ENCODE measurements at places on chromosomes 5 and 9.

DNA sequence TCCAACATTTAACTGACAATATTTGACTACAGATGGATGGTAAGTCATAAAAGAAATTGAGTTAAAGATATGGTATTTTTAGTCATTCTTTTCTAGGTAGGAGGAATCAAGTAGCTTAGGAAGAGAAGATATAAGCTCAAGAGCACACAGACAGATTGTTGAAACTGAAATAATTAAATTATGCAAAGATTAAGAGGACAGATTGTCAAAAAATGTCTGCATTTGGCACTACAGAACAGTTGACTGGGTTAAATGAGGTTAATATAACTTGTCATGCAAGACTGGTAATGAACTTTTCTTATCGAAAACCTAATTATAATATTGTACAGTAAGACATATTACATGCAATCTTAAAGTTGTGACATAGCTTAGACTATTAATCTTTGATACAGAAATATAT is 36.3 kb upstream of the TRPM3 start:
- DNase-seq: no peak

GRCh38 chr9:136748666-136749611 is 614 bp upstream of the LCN6 start:
- no peak for DNase-seq

- no peak for DNase-seq
Measured at GRCh38 chr9:14838701-14839100, 71.5 kb downstream of the FREM1 start.

DNA sequence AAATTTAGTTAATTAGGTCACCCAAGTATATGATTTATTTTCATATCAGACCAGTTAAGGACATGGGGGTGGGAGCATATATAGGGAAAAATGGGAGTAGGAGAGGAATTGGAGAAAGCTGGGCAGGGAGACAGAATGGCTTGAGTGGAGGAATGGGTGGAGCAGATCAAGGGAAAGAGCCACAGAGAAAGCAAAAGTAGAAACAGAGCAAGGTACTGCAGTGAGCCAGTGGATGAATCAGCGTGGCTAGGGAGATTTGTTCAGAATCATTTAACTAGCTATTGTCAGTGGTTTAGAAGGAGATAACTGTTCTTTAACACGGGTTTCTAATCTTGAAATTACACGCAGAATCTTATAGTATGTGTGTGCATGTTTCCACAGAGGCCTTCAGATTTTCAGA is 37.4 kb downstream of the SNX24 start:
- DNase-seq: no peak

- DNase-seq: no peak
Measured at GRCh38 chr9:96158147-96158546, 143.8 kb downstream of the HSD17B3 start.

DNA sequence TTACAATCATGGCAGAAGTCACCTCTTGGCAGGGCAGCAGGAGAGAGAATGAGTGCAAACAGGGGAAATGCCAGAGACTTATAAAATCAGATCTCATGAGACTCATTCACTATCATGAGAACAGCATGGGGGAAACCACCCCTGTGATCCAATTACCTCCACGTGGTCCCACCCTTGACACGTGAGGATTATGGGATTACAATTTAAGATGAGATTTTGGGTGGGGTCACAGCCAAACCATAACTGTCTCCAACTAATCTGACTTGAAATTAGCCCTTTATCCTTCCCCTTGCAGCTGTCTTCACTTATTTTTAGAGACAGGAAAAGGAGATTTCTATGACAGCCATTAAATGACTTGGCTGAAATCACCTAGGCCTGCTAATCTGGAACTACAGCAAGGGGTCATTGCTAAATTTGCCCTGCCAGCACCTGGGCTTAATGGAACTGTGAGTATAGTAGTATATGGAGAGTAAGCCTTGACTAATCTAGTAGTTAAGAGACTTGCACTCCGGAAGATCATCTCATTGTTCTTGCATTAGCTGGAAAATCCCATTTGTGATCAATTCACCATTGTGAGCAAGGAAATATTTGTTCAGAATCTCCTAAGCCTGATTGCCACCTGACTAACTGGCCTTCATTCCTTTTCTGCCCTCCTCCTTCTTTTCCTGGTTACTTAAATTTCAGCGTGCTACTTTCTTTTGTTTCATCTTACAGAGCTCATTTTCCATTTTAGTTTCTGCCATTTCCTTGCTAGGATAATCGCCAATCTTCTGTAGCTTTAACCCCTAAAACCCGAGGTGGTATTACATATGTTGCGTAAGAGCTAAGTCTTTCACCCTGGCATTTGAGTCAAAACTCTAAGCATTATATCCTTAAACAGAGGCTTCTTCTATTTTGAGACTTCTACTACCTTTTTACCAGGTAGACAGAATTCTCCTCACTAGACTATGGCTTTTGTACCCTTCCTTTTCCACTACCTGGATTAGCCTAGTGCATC is 65.3 kb upstream of the RUSC2 start:
- no peak for DNase-seq

- no peak for DNase-seq
Measured at GRCh38 chr5:143536364-143536763, 132.9 kb upstream of the NR3C1 start.

GRCh38 chr5:159094745-159095144 is 5.0 kb downstream of the EBF1 start:
- DNase-seq: no peak

GRCh38 chr9:71683598-71684235 is 84.6 kb downstream of the CEMIP2 start:
- DNase-seq: no peak

DNA sequence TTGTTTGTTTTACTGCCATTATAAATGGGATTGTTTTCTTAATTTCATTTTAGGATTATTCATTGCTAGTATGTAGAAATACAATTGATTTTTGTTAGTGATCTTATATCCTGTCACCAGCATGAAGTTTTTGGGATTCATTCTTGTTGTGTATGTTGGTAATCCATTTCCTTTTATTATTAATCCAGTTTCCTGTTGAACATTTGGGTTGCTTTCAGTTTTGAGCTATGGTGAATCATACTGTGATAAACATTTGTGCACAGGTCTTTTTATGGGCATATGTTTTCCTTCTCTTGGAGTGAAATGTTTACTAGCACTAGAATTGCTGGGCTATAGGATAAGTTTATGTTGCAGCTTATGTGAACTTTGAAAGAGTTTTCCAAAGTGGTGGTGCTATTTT is 69.6 kb downstream of the MAN2A1 start:
- DNase-seq: no peak

GRCh38 chr5:138831703-138832102 is 43.4 kb downstream of the LRRTM2 start:
- DNase-seq: no peak

DNA sequence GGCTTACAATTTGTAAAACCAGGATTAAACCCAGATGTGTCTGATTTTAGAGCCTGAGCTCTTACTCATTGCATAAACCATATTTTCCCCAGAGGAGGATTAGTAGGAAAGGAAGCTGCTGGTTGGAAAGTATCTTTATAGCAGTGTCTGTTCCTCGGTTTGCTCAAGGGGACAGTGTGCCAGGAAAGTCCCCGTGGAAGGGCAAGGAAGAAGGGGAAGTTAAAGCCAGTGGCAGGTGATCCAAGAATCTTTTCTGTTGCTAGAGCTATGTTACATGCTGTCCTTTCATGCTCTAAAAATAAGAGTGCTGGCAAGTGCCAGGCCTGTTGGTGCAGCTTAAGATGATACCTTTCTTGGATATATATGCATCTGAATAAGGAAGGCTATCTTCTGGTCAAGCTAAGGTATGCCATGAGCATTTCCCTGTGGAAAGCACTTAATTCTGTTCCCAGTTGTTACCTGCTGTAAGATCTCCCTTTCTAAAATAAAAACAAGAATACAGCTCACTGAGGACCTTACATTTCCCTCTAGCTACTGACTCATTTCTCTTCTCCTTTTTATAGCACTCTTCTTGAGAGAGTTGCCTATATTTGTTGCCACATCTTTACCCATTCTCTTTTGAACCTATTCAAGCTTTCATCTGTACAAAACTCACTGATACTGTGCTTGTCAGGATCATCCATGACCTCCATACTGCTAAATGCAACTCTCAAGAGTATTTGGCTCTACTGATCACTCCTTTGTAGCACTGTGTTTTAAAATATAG is 8.0 kb downstream of the PDCD1LG2 start:
- no peak for DNase-seq

GRCh38 chr5:140005145-140005591 is 37.9 kb downstream of the NRG2 start:
- no peak for DNase-seq

DNA sequence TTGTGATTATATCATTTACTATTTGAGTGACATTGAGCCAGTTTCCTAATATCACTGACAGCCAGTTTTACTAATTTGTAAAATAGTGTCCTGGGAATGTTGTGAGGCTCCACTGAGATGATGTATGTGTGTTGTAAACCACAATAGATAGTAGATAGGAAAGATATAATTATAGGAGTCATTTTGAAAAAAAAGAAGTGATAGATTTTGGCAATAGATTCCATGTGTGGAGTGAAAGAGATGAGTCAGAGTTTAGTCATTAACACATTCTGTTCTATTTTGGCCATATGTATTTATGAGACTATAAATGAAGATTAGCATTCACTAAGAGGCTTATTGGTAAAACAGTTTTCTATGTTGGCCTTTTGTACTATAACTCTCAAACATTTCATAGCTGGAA is 388.2 kb downstream of the FAM170A start:
- DNase-seq: no peak

- DNase-seq: no peak
Measured at GRCh38 chr5:20109326-20109725, 121.3 kb upstream of the CDH18 start.

- no peak for DNase-seq
Measured at GRCh38 chr9:111029260-111029659, 9.0 kb downstream of the LPAR1 start.

DNA sequence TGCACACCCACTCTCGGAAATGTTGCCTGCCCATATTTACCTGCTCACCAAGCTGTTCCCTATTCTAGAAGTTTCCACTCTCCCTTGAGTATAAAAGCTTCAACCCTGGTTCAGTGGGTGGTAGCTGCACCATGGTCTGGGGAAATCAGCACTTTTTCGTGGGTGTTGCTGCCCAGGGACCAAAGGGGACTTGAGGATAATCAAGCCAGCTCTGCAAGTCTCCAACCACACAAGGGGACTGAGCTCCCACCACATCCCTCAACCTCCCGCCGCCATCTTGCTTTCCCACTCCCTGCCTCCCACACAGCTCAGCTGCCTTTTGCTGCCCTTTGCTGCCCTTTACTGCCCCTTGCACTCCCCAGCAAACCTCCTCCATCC is 210.0 kb downstream of the AUH start:
- no peak for DNase-seq

- no peak for DNase-seq
Measured at GRCh38 chr9:36479101-36479500, 79.0 kb upstream of the RNF38 start.

GRCh38 chr9:137406085-137406760 is 16.7 kb downstream of the EXD3 start:
- DNase-seq: no peak

GRCh38 chr5:150067405-150067960 is 18.9 kb downstream of the CSF1R start:
- no peak for DNase-seq

DNA sequence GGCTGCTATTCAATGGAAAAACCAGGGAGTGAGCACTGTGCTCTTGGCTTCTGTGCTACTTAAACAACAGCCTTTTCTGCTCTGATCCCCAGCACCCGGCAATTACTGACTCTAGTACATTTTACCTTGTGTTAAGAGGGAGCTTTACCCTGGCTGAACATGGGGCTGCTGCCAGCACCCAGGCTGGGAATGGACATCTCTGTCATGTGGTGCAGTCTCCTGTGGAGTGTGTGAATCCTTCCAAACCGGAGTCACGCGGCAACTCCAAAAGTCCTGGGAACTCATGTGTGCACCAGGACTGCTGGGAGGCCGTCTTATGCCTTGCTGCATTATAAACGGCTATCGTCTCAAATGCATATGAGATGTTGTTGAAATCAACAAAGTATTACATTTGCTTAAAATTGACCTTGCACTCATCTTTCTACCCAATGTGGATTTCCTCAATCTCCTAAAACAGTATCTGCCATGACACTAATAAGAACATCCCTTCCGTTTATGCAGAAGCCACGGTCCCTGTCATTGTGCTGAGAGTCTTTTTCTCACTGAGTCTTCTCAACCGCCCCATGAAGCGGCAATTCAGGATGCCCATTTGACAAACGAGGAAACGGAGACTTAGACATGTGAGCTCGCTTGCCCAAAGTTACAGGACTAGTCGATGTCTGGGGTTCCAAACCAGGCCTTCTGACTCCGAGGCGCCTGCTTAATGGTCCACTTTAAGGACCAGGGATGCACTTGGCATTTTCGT is 884 bp upstream of the GSN start:
- no peak for DNase-seq

Measured in activated naive CD4-positive, alpha-beta T cell (primary cell).